ENCODE measurements at places on chromosomes 5 and 9. TPM values are rescaled to one million over a fixed set of nuclear protein-coding genes. Genes with fewer than 3 reads are reported as not detected.

DNA sequence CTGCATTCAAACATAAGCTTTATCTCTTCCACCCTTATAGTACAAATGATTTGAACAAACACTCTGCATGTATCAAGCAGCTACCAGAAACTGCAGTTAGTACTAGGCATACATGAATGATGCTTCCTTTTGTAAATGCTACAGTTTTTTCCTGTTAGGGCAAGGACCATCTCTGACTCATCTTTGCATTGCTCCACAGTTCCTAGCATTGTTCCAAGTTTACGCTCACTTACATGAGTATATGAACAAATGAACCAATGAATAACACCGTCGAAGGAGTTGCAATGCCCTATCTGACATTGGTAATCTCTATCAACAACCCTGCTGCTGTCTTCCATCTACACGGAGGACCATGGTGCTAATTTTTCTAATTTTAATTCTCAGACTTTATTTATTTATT lies 2.1 kb upstream of the ALDH7A1 start:
- DNase-seq: no peak

- DNase-seq: no peak
These were observed 721.3 kb upstream of the SEMA6A start for GRCh38 chr5:117295941-117296340.

- no peak for DNase-seq
These were observed 49.7 kb downstream of the AHRR start for GRCh38 chr5:370959-371810.

Gene TLR4
- total RNA-seq: 18.4 TPM

Gene PLCXD3
- 32.7 TPM for total RNA-seq

DNA sequence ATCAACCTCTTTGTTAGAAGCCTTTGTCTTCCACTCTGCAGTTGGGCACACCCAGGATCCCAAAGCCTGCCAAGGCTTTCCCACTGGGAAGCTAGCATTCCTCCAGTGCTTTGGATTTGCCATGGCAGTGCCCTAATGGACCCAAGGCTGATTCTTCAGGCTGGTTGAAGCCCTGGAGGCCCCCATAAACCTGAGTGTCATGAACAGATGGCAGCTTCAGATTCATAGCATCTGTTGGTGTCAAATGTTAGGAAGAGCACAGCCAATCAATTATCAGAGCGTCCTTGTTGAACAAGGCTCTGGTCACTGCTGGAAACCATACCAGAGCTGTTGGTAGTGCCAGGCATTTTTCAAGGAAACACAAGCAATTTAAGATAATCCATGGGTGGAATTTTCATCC lies 241.1 kb upstream of the KLF4 start:
- DNase-seq: no peak

Gene OR1J2
- not detected for total RNA-seq

DNA sequence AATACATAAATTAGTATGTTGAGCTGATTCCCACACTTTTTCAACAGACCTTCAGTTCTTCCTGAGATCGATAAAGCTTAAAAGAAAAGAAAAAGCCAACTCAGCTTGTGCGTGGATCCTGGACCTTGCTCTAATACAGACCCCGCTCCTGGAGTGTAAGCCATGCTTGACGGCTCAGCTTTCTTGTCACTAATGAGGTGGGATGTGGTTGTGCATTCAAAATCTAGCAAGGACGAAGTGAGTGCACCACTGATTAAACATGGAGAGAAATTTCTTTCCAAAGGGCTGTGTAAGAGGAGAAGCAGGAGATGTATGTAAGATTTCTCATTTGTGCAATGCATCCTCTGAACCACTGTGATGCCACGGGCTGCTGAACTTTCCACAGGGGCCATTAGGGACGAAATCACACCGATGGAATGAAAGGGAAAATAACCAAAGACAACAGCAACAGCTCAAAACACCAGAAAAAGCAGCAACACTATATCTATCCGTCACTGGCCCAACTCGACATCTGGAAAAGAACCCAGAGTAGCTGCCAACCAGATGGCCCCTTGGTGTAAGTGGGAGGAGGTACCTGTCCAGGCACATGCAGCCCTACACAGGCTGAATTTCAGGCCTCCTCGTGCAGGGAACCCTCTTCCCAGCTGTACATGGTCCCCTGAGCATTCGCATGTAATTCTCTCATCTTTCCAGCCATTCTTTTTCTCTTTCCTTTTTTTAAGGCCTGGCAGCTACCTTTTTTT lies 178.9 kb downstream of the SREK1 start:
- DNase-seq: no peak

- peak; percentile 42 for DNase-seq
These were observed 64.2 kb upstream of the PCSK5 start for GRCh38 chr9:75826314-75826713.

GRCh38 chr5:68299105-68299504 lies 83.5 kb downstream of the PIK3R1 start:
- DNase-seq: no peak

DNA sequence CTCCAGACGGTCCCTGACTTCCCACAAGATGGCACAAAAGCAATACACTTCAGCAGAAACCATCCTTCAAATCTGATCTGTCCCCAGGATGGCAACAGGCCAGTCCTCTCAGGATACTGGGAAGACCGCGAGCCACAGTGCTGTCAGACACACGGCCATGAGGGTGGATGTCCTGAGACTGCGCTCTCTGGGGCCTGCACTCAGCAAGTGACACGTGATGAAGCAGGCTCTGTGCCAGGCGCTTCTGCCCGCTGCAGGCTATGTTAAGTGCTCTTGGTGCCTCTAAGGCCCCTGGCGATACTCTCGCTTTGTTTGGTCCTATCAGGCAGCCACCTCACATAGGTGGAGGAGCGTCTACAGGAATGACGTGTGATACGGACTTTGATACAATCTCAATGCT lies 7.1 kb downstream of the BRD9 start:
- peak; percentile 72 for DNase-seq

DNA sequence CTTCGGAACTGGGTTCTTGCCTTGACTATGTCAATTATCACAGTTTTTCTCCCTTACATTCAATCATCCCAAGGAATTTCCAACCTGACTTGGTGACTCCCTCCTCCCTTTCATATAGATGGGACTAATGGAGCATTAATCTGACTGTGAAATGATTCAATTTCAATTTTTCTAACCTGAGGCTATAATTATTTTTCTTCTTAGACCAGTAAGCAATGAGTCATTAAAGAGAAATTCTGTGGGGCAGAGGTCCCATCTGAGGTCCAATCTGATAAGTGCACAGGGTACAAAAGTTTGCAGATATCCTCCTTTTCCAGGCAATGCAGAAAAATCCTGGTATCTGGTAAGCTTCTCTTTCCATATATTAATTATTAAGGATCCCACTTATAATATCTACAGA lies 18.9 kb downstream of the PDE4D start:
- DNase-seq: no peak

- DNase-seq: no peak
These were observed 186.3 kb downstream of the MARCHF11 start for GRCh38 chr5:15993334-15993733.

Gene ARHGAP26
- 48.7 TPM for total RNA-seq

- DNase-seq: no peak
These were observed 524.4 kb downstream of the CAAP1 start for GRCh38 chr9:26368241-26368640.

Gene FRRS1L
- 5.9 TPM for total RNA-seq

GRCh38 chr9:16585591-16585990 lies 284.9 kb downstream of the BNC2 start:
- no peak for DNase-seq

DNA sequence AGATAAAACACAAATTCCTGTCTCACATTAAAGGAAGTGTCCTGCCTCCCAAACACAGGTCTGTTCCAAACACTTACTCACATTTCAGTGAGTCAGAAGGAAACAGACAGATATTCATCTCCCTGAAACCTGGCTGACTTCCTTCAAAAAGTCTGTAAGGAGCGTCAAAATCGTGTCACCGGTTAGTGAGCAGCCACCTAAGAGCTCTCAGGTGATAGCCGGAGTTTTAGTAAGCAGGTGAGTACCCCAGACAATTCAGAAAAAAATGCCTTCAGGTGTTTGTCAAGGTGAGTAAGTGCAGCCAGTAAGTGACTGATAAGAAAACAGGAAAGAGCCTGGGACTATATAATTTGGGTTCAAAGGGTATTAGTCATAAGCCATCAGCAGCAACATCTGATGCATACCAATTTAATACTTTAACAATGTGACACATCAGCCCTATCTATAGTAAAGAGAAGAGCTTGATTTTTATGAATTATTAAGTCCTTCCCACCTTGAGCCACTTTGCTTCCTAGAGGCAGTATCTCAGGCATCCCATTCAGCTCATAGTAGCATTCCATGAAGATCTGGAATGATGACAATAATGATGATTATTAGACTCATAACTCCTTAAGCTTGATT lies 1.3 kb upstream of the ITGA2 start:
- no peak for DNase-seq

DNA sequence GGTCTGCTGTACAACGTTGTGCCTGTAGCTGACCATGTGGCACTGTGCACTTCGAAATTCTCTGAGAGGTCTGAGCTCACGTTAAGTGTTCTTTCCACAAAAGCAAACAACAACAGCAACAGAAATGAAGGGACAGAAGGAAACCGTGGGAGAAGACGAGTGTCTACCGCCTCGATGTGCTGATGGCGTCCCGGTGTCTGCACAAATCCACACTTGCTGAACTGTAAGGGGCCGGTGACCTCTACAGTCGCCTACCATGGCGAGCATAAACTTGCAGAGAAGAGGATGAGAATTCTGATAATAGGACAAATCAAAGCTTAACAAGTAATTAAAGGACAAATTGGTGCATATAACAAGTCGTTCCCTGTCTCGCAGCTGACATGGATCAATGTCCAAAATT lies 114.0 kb downstream of the ADAMTS2 start:
- DNase-seq: no peak

DNA sequence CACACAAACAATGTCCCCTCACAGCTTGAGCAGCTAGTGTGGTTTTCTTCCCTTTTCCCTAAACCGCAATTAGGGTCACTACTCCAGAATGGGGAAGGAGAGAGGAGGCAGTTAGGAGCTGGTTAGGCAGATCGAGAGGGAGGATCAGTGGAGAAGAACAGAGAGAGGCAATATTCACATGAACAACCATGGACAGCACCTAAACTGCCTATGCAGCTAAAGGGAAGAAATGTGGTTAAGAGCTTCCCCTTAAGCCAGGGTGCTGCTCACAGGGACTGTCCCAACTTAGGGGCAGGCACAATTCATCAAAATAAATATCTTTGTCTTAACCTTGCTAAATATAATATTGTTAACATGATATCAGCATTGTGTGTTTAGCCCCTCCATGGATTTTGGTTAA lies 359.3 kb upstream of the CDH18 start:
- DNase-seq: no peak

Gene PCDHAC1
- 0.12 TPM for total RNA-seq

DNA sequence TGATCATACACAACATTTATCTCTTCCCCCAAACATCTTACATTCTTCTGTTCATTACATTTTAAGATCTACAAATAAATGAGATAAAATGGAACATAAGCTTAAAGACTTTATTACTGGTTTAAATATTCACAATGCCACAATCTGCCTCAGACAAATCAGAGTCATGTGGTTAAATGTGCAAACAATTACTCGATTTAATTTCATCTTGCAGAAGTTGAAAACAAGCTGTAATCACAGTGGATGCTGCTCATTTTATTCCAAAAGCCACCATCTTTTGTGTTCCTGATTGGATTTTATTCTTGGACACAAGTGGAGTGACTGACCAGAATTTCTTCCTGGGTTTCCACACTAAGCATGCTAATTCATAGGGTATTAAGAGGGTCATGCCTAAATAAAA lies 33.2 kb downstream of the SPOCK1 start:
- no peak for DNase-seq

- DNase-seq: no peak
These were observed 13.2 kb downstream of the TUT7 start for GRCh38 chr9:86341007-86341491.

Gene IRX4
- total RNA-seq: not detected

DNA sequence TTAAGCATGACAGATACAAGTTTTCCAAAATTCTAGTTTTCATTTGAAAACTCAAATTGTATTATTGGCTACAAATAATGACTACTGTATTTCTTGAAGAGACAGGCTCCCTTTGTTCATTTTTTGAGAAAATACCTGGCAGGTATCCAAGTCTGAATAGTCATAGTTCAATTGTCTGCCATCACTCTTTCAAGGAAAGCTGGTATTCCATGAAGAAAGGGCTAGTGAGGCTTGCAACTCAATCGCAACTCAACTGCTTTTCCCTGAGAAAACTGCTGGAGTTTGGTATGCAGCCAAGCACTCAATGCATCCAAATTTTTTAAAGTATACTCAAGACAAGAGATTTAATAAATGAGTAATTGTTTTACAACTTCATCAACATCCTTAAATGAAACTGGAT lies 61.4 kb upstream of the TRIO start:
- no peak for DNase-seq
